Mesenchymal stem cell (in vitro differentiated cells and primary cell): ENCODE measurements at places on chromosomes 12 and 14.
A peak's percentile ranks its signal among the peaks of the same experiment; 100 is the strongest.

DNA sequence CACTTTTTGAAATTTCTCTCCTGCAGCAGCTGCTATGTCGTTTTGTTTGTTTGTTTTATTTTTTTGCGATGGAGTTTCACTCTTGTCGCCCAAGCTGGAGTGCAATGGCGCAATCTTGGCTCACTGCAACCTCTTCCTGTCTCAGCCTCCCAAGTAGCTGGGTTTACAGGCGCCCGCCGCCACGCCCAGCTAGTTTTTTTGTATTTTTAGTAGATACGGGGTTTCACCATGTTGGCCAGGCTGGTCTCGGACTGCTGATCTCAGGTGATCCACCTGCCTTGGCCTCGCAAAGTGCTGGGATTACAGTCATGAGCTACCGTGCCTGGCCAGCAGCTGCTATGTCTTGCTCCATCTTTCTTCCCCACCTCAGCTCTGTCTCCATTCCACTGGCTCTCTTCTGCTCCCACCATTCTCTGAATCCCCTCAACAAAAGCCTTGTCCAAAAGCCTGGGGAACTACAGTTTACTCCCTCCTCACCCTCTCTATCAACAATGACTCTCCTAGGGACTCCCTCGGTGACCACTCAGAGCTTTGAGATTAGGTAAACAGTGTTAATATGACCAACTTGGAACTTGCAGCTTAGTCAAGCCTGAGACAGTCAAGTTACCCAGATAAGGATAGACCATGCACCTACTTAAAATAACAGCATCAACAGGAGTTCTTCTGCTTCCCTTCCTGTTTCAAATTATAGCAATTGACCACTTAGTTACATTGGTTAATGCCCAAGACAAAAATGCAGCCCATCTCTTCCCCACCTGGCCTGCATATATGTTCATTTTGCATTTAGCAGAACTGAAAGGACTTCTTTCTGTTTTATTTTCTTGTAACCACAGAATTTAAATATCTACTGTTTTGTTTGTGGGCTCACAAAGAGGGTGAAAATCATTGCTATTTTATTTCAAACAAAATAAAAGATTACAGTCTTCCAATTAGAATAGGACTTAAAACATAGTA lies 189.0 kb upstream of the AMIGO2 start:
- no peak for DNase-seq

GRCh38 chr12:16297521-16297920 lies 20.0 kb upstream of the SLC15A5 start:
- DNase-seq: no peak

DNA sequence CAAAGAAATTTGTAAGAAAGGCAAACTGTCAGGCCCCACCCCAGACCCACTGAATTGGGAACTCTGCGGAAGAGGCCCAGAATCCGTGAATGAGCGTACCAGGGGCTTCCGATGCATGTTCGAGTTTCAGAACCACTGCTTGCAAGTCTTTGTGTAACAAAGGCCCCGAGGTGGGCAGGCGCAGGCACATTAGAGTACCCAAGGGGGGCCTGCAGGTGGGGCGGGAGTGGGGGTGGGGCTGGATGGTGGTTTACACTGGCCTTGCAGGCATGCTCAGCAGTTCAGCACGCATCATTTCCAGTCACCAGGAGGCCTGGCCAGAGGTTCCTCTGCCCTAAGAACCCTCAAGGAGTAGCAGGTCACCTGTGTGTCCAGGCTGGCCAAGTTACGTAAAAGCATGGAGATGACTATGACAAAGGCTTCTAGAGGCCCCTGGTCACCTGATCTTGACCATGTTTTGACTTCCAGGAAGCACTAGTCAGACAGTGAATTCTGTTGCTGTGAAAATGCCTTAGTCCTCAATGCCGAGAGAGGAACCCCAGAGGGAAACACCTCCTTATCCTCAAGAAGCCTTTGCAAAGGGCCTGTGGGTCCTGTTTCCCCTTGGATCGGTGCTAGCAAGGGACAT lies 33.2 kb upstream of the IRF2BPL start:
- no peak for DNase-seq

- no peak for DNase-seq
These were observed 58.0 kb downstream of the FAR2 start for GRCh38 chr12:29207120-29207519.

DNA sequence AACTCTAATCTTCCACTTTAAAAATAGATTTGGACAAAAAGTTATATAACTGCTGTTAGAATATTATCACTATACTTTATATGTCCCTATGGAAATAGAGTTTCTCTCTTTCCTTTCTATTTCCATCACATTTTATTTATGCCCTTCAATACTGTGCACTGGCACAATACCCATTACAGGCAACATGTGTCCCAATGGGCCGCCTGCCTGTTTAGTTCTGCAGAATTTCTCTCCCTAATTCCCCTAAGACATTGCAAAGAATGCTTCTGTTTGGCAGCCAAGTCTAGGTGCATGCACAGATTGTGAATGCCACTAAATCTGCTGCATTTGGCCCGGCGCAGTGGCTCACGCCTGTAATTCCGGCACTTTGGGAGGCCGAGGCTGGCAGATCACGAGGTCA lies 520.4 kb upstream of the FLRT2 start:
- DNase-seq: no peak

DNA sequence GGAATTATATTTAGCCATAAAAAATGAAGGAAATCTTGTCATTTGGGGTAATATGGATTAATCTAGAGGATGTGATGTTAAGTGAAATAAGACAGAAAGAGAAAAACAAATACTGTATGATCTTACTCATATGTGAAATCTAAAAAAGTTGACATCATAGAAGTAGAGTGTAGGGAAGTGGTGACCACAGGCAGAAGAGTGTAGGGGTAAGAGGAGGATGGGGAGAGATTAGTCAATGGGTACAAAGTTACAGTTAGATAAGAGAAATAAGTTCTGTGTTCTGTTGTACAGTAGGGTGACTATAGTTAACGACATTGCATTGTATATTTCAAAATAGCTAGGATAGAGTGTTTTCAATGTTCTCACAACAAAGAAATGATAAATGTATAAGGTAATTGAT lies 87.0 kb downstream of the TSHR start:
- DNase-seq: no peak

GRCh38 chr12:2409656-2410265 lies 357.0 kb downstream of the CACNA1C start:
- DNase-seq: no peak

GRCh38 chr12:31408763-31409162 lies 82.8 kb upstream of the SINHCAF start:
- no peak for DNase-seq

- DNase-seq: no peak
These were observed 50.3 kb downstream of the SYT1 start for GRCh38 chr12:78914859-78915331.

GRCh38 chr12:69254046-69254445 lies 14.7 kb downstream of the CPSF6 start:
- DNase-seq: peak; percentile 56
